Astrocyte of the hippocampus (primary cell): ENCODE measurements at places on chromosomes 12 and 14.

DNA sequence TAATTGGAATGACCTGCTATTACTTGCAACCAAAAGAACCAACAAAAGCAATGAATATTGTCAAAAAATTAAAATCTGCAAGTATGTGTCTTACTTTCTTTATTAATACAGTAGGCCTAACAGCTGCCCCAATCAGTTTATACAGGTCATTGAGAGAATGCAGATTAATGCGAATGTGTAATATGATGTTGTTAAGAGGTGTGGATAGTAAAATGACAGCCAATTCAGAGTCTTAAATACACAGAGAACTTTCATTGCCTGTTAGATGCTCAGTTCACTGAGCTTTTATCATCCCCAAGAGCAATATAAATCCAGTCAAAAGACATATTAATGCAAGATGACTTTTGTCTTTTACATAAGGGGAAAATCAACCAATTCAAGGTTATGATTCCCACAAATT is 58.7 kb downstream of the STXBP6 start:
- no peak for DNase-seq

GRCh38 chr14:24794644-24795305 is 160.8 kb upstream of the GZMB start:
- no peak for DNase-seq

DNA sequence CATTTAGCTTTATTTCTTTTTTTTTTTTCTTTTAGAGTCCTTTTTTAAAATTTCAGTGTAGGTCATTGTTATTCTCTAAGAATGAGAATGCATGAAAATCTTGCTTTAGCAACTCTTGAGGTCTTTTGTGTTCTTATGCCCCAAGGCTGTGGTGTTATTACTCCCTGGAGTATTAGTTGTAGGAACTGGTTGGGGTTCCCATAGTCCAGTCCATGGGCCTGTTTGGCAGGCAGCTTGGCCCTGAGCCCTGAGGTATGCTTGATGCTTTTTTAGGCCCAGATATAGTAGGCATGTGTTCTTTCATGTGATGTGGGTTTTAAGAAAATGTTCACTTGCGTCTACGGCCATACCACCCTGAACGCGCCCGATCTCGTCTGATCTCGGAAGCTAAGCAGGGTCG is 1.6 kb downstream of the FAM234B start:
- no peak for DNase-seq

DNA sequence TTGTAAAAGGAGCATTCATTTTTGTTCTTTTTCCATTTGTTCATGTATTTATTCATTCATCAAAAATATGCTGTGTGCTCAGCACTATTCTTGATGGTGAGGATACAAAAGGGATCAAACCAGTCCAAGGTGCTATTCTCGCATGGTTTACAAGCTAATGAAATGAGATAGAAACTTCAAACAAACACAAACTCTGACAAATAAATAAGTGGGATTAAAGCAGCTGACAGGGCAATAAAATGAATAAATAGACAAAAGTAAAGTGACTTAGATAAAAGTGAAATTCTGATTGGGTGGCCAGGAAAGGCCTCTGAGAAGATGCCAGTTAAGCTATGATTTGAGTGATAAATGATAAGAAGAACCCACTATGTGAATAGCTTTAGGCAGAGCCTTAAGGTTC is 162.0 kb upstream of the PDZRN4 start:
- no peak for DNase-seq

DNA sequence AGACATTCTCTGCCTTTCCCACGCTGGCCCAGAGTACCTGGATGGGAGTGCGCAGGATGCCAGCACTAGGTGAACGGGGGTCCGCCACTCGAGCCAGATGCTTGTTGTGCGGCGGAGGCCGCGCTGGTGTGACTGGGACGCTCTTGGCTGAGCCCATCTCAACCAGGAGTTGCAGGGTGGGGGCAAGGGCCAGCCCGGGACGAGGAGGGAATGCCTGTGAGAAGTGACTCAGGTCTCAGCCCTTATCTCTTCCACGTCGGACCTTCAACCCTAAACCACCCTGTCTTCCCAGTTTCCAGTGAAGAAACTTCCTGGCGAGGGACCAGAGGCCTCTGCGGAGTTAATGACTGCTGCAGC is 312 bp downstream of the CDCA3 start:
- no peak for DNase-seq

- no peak for DNase-seq
Measured at GRCh38 chr14:55470025-55470424, 29.6 kb upstream of the TBPL2 start.

GRCh38 chr12:78918268-78918667 is 53.7 kb downstream of the SYT1 start:
- peak; percentile 27 for DNase-seq

GRCh38 chr12:114393569-114393968 is 12.4 kb downstream of the TBX5 start:
- DNase-seq: no peak

- DNase-seq: peak; percentile 8
Measured at GRCh38 chr12:21330682-21331253, 3.9 kb downstream of the SLCO1A2 start.

- peak; percentile 55 for DNase-seq
Measured at GRCh38 chr12:57090924-57091637, 2.2 kb downstream of the NAB2 start.

- no peak for DNase-seq
Measured at GRCh38 chr12:99282624-99283023, 364.9 kb upstream of the GARIN6 start.

DNA sequence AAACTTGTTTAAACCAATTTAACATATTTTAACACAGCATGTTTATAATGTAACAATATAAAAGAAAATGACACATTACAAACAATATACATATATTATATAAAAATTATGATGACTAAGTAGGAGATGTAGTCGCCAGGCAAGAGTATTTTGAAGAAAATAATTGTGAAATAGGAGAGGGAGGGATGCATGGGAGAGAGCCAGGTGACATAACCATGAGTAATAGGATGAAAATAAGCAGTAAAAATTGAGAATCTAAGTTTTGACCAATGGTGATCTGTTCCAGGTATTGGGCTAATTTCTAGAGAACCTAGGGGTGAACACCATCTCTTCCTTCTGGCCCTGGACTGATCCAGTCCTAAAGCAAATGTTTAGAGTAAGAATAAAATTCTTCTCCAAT is 315.2 kb upstream of the G2E3 start:
- no peak for DNase-seq

DNA sequence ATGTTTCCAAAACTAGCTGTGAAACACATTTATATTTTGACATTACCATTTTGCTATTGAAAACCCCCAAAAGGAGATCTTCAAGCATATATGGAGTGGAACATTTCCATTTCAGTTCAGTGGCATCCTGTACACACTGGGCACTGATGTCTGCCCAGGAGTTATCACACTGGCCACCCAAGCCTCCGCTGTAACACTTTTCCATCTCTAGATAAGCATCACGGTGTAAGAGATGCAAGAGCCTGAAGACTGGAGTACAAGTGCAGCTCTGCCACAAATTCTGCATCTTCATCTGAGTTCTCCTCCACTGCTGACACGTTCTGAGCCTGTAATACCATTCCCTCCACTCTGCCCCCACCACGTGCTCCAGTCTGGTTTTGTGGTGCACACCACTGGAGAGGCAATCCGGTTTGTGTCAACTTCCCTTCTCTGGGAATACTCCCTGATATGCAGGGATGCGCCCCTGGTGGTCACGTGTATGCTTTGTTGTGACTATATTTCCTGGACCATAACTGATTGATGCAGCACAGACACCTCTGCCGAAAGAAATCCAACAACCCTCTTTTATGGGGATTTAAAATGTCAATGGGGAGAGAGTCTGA is 12.7 kb downstream of the SPTLC2 start:
- DNase-seq: no peak

GRCh38 chr12:46358325-46358700 is 14.3 kb downstream of the SLC38A2 start:
- DNase-seq: no peak

GRCh38 chr12:40222247-40222646 is 2.5 kb upstream of the LRRK2 start:
- no peak for DNase-seq

- peak; percentile 88 for DNase-seq
Measured at GRCh38 chr14:80425686-80426085, 214.4 kb upstream of the DIO2 start.

DNA sequence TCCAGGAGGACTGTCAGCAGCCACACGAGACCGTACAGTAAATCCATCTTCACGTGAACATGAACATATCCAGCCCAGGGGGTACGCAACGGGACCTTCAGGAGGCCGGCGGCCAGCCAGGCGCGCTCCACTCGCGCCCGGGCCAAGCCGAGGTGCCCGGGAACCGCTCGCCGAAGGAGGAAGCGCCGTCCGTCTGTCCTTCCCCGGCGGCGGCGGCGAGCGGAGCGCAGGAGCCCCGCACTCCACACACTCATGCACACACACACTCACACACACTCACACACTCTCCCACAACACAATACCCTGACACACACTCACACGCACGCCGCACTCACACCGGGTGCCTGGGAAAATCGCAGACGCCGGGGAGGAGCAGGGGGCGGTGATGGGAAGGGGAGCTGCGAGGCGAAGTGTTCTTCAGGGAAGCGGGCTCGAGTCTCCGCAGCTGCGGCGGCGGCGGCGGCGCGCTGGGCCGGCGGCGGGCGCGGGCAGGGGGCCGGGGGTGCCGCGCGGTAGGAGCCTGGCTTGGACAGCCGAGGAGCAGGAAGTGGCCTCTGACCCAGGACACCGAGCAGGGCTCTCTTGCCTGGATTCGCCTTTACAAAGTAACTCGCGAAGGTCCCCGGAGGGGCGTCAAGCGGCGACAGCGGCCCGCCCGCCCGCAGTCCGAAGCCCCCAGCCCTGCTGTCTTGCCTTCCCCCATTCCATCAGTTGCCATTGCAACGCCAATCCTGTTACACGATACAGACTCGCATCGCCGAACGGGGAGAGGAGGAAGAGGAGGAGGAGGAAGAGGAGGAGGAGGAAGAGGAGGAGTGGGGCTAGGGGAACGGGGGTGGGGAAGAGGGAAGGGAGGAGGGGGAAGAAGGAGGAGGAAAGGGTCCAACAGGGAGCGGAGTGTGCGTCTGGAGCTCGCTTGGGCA is 601 bp downstream of the MDGA2 start:
- DNase-seq: peak; percentile 49

DNA sequence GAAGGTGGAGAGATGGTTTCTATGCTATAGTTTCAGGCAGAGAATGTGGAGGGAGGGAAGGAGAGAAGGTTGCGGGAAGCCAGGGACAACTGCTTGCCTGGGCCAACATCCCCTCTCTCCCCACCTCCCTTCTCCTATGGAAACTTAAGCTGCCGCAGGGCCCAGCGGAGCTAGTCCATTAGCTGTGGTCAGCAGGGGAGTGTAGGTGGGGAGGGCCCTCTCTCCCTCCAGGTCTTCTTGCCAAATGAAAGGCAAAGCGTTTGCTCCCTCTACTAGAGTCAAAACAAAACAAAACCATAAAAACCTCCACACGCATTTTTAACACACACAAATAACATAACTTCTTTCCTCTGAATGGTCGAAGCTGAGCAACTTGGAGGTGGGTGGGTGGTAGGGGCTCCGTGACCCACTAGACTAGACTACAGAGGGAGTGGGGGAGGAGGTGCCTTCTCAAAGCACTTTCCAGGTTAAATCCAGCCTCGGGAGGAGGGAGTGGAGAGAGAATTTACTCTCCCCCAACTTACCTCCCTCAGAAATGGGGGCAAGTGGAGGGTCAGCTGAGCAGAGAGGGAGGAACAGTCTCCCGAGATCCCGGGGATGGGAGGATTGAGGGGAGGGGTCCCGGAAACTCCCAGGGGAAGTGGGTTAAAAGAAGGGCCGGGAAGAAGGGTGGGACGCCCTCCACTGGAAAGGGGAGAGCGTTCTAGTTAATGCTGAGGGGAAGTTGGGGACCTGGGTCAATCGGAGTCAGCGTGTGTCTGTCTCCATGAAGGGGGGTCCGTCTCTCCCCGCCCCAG is 4.6 kb upstream of the CACNB3 start:
- DNase-seq: peak; percentile 67

DNA sequence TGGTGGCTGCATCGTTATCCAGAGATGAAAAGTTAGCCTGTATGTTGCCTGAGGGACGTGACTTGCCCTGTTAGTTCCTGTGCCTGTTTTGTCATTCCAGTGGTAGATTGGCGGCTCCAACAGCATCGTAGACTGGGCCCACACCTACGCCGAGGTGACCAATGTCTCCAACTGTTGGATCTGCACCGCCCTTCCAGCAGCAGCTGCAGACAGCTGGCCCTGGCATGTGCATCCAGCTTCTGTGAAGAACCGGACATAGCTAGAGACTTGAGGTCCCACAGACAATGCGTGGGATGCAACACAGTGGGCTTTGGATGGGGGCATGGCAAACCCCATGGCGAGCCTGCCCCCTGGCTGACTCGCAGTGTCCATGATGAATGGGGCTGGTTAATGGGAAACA is 93.0 kb upstream of the TMPO start:
- no peak for DNase-seq

GRCh38 chr12:32089586-32089985 is 17.1 kb upstream of the BICD1 start:
- DNase-seq: peak; percentile 77

DNA sequence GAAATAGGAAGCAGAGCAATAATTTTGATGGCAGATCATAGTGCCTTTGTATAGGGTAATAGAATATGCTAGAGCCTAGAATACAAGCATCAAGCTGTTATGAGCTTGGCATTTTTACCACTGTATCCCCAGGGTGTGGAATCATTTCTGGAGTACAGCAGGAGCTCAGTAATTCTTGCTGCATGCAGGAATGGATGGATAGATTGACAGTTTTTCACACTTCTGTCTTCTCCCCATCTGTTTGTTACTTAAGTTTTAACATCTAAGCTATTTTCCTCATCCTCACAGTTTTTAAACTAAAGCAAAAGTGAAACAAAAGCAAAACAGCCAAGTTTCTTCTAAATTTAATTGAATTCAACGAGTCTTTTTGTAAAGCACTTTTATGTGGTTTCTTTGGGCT is 32.6 kb downstream of the ALG10 start:
- DNase-seq: no peak

GRCh38 chr12:128840862-128841468 is 12.3 kb upstream of the GLT1D1 start:
- no peak for DNase-seq

GRCh38 chr12:54956818-54957641 is 27.5 kb downstream of the TESPA1 start:
- DNase-seq: no peak

DNA sequence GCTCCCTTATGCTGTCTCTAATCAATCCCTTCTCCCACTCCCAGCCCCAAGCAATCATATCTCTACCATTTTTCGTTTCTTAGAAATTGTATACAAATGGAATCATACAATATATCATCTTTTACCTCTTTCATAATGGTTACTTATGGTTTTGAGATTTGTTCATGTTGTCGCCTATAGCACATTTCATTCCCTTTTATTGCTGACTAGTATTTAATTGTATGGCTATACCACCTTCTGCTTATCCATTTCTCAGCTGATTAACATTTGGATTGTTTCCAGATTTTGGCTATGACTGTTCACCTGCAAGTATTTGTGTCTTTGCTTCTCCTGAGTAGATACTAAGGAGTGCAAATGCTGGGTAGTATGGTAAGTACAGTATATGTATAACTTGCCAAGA is 36.7 kb upstream of the GRIN2B start:
- DNase-seq: no peak
